ENCODE measurements at places on chromosomes 7 and 10.
A peak's percentile ranks its signal among the peaks of the same experiment; 100 is the strongest.

- no peak for DNase-seq
These were observed 39.6 kb downstream of the TSPAN15 start for GRCh38 chr10:69490876-69491275.

DNA sequence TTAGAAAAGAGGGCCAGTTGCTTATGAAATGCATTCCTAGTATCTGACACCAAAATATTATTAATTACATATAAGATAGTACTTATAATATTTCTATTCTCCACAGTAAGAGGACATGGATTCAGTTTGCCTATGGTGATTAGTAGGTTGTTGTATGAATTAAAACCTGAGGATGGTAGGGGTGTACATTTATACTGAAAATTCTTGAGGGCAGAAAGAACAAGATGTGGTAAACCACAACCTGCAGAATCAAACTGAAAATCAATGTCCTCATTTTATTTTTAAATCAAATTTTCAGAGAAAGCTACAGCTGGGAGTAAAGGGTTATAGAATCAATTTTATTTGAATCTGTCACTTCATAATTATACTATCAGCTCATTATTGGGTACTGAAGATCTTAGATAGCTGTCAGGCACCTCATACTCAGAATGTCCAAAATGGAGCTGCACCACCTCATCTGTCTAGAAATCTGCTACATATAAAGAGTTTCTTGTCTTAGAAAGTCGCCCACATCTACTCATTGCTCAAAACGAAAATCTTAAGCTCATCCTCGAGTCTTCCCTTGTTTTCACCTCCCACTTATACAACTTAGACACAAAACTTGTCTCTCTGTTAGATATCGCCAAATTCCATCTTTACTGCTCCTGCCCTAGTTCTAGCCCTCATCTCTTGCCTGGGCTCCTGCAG, 65.4 kb downstream of the MYO3A start:
- DNase-seq, result no peak

DNA sequence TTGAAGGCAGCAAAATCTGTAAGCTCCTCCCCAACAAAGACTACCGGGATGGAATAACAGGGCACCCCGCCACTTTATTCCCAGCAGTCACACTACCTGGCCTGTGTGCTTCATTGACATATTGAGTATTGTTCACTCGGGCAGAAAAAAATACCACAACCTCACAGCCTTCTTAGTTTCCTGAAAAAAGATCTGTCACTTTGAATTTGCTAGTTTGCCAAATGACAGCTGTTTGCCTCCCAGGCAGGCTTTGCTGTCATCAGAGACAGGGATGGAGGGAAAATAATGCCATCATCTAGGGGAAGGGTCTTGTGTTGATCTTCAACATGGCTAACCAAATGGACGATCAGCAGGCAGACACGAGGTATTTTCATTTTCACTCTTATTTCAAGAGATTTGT, 26.9 kb downstream of the BMPER start:
- no peak for DNase-seq

GRCh38 chr10:69269761-69270160, 8.5 kb upstream of the HK1 start:
- no peak for DNase-seq

- peak; percentile 61 for DNase-seq
These were observed 620.4 kb downstream of the GALNT17 start for GRCh38 chr7:71752171-71752935.

GRCh38 chr7:157809154-157809862, 472.5 kb downstream of the DNAJB6 start:
- DNase-seq, result no peak

DNA sequence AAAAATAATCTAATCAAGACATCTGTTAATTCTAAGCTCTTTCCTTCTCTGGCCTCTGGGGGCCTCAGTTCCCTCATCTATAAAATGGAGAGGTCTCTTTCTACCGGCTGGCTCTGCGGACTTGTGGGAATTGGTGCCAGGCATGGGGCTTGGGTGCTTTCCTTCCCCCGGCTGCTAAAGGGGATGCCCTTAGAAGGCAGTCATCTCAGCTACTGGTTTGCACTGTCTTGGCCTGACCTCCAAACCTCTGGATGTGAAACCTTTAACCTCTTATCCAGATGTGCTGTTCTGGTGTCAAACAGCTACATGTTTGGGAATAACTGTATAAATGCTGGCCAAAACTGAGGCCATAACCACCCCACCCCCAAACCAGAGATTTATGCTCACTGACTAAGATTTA, 320.0 kb downstream of the RPS24 start:
- no peak for DNase-seq

DNA sequence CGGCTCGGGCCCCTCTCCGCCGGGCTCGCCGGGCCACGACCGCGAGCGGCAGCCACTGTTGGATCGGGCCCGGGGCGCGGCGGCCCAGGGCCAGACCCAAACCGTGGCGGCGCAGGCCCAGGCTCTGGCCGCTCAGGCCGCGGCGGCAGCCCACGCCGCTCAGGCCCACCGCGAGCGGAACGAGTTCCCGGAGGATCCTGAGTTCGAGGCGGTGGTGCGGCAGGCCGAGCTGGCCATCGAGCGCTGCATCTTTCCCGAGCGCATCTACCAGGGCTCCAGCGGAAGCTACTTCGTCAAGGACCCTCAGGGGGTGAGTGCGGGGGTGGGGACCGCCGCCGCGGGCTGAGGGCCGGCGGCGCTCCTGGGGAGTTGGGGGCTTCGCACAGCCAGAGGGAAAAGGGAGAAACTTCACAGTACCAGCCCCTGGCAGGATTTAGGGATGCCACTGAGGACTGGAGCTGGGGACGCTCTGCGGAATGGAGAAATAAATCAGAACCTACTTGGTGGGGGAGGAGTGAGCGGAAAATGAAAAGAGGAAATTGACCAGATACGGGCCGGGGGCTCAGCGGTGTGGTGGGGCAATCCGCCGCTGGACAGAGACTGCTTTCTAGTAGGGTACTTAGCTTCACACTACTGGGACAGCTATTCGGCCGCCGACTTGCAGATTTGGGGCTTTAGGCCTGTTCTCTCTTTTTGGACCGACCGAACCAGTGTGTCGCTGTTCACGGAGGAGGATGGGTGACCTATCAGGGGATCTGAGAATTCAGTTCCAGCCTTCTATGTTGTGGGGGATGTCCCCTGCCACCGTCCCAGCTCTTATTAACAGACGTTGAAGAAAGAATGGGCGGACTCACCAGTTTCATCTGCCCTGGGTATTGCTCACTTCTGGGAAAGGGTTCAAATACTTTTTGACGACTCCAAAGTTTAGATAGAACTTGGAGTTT, 669 bp downstream of the PI4K2A start:
- DNase-seq, result peak; percentile 41

- DNase-seq, result no peak
These were observed 366.4 kb upstream of the POM121L12 start for GRCh38 chr7:52669031-52669430.

- no peak for DNase-seq
These were observed 965 bp upstream of the CAMK1D start for GRCh38 chr10:12348294-12348869.

DNA sequence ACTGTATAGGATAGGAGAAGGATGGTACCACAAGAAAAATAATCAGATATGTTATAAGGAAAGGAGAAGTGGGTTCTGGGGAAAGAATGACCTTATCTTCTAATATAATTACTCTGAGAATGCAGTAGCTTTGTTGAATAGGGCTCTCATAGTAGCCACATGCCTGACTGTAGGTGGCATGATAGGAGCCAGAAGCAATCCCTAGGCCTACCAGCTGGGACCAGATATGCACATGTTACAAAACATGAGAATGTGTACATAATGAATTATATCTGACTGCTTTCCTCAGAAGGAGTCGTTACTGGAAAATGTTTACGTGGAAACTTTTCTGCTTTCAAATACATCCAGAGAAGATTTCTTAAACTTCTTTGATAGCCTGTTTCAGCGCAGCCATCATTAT, 53.2 kb upstream of the FAM3C start:
- no peak for DNase-seq

- DNase-seq, result no peak
These were observed 144.1 kb downstream of the NRP1 start for GRCh38 chr10:33190406-33190805.

GRCh38 chr7:108326938-108327337, 129.3 kb downstream of the NRCAM start:
- DNase-seq, result no peak

- DNase-seq, result no peak
These were observed 51.0 kb downstream of the MLLT10 start for GRCh38 chr10:21584834-21585530.

DNA sequence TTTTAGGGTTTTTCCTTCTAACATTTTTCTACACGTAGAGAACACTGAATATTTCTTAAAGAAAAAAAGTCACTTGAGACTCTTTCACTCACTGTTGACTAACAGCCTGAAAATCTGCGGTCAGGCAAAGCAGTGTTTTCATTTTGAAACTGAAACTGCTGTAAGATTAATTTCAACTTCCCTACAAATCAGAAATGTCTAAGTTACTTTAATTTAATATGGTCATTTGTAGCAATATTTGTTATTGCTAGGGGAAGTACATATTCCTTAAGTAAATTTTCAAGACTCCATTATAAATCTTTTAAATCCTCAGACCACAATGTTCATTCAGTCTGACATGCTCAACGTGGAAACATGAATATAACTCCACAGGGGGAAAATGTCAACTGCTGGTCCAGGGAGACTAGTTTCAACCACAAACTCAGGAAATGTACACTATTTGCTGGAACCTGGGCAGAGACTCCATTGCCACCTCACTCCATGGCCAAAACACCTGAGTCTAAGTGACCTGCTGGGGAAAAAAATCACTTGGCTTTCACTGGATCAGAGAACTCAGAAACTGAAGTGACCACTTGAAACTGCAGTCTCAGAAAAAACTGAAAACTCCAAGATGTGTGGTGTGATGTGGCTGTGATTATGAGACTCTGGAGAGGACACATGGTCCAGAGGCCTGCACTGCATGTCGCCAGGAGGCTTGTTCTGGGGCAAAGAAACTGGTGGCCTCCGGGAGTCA, 161.2 kb downstream of the TAX1BP1 start:
- peak; percentile 59 for DNase-seq

GRCh38 chr7:114959931-114960330, 38.0 kb downstream of the MDFIC start:
- peak; percentile 21 for DNase-seq
